ENCODE measurements at places on chromosomes 1 and 21. TPM values are rescaled to one million over a fixed set of nuclear protein-coding genes. Genes with fewer than 3 reads are reported as not detected.

Gene WDR64
- total RNA-seq = 0.51 TPM

Gene IGSF9
- not detected for total RNA-seq

Gene NBPF4
- total RNA-seq = 0.22 TPM

Gene SIM2
- not detected for total RNA-seq

DNA sequence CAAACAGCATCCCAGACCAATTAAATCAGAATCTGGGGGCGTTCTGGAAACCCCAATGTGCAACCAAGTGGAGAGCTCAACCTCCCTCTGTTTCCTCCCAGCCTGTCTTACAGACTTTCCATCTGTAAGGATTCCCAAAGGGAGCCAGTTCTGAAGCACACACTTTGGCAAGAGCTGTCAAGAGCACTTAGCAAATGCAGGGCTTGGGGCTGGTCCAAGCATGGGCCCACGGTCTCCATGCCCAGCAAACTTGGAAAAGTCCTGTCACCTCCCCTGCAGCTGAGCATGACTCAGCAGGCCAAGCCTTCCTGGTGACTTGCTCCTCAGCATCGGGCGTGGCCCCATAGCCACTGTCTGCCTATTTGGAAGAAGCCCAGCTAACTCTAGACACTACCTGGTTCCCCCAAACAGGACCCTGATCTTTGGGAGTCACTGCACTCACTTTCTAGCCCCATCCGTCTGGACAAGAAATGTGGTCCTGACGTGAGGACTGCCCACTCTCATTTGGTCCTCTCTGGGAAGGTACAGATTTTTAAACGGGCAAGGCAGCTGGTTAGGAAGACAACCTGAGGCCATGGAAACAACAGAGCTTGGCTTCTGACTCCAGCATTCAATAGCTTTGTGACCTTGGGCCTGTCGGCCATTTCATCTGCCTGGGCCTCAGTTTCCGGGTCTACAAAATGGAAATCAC is 16.9 kb downstream of the SLC2A1 start:
- no peak for DNase-seq

GRCh38 chr1:201004732-201005131 is 18.8 kb downstream of the KIF21B start:
- no peak for DNase-seq

GRCh38 chr1:224524679-224525078 is 90.1 kb upstream of the WDR26 start:
- no peak for DNase-seq

Measured in naive thymus-derived CD4-positive, alpha-beta T cell (primary cell).